ENCODE measurements at places on chromosomes 1 and 21.

DNA sequence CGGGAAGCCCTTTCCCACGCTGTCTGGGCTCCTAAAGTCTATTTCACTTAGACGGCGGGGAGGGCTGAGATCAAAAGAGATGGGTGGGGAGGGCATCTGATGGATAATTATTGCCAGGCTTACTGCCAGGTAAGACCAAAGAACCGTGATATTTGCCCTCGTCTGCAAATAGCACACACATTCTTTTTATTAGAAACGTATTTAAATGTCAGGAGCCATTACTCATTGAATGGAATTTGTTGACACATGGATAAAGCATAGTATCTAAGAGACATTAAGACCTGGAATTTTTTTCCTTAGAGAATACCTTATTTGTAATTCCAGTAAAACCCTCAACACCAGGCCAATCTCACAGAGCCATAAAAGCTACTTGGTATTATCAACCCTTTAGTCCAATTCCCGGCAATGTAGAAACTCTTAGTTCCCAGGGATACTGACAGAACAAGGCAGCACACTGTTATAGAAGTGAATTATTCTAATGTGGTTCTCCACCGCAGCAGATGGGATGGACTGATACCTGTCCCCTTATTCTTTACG is 10.6 kb downstream of the URB1 start:
- peak; percentile 60 for DNase-seq

- DNase-seq = no peak
Measured at GRCh38 chr1:160637821-160638539, 8.9 kb downstream of the SLAMF1 start.

GRCh38 chr1:64687725-64688327 is 57.0 kb upstream of the RAVER2 start:
- no peak for DNase-seq

- DNase-seq = no peak
Measured at GRCh38 chr1:2098839-2099785, 48.9 kb downstream of the PRKCZ start.

- no peak for DNase-seq
Measured at GRCh38 chr1:3384407-3384806, 70.1 kb upstream of the ARHGEF16 start.

DNA sequence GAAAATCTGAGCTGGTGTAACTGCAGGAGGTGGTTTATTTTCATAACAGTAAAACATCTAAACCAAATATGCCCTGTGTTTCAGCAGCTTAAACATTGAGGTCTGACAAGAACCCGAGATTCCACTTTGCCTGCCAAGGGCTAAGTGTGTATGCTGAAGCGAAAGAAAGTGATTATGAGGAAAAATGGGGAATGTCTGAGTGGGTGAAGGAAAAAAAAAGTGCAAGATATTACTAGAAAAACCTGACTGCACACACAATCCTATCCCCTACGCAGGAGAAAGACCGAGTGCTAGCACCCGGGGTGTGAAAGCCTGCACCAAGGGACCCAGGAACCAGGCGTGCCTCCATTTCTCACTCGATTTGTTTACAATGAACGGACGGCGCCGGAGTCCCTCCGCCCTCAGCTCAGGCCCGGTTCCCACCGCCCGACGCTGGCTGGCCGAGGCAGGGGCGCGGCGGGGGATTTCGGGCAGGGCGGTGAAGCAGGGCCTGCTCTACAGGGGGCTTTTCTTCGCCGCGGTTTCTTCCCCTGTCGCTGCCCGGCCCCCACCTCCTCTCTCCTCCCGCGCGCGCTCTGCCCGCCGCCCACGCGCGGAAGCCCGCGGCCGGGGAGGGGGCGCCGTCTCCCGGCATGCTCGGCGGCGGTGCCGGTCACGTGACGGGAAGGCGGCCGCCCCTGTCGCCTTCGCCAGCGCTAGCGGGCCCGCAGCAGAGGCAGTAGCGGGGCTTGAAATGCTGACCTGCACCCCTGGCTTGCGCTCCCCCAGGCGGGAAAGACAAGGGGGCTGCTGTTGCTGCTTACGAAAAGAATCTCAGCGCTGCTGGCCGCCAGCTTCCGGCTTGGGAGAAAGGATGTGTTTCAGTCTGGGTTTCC is 35.9 kb downstream of the ITPKB start:
- DNase-seq = peak; percentile 84

DNA sequence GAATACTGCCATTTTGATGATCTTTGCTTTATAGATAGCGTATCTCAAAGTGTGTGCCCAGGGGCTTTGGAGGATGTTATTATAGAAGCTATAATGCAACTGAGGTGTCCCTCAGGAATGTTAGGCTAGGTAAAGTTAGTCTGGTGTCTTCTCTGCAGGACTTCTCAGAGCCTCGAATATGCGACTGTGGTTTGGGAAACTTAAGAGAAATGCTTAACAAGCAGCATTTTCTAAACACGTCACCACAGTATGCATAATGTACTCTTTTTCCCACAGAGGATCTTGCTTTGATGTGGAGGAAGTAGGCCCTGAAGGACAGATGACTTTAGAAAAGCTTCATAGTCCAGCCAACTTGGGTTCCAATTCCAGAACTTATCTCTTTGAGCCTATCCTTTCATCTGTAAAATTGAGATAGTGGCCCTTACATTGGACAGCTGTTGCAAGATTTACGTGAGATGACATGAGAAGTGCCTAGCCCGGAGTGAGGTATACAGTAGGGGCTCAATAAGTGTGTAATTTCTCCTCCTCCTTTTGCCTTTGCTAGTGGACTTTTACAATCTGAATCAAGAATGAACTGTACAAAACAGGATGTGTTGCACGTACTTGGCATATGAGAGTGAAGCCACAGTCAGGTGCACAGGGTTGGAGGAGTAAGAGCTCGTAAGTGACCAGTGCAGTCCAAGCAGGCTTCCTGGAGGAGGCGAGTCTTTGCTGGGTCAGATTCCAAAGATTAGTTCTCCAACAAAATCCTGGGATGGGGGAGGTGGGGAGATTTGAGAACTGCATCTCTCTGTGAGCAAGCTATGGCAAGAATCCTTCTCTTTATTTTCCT is 29.7 kb upstream of the TRABD2B start:
- DNase-seq = no peak

DNA sequence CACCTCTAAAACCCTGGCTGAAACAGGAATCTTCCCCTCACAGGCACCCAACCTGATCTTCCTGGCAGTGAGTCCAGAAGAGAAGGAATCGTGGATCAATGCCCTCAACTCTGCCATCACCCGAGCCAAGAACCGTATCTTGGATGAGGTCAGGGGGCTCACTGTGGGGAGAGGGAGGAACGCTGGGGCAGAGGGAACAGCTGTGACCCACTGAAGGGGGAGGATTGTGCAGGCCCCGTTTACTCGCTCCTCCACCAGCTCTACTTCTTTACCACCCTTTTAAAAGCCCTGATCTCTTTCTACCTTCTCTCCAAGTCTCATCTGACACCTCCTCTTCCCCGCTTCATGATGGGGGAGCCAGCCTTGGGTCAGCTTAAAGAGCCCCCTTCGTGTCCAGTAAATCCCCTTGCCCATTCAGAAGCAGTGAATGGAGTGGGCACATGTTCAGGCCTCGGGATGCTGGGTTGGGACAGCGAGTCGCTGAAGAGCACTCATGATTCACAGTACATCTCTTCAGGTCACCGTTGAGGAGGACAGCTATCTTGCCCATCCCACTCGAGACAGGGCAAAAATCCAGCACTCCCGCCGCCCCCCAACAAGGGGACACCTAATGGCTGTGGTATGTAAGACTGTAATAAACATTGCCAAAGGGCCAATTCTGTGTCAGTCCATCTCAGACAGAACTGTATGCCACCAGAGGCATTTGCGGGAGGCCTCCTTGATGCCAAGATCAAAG is 7.3 kb downstream of the PLEKHO1 start:
- no peak for DNase-seq

DNA sequence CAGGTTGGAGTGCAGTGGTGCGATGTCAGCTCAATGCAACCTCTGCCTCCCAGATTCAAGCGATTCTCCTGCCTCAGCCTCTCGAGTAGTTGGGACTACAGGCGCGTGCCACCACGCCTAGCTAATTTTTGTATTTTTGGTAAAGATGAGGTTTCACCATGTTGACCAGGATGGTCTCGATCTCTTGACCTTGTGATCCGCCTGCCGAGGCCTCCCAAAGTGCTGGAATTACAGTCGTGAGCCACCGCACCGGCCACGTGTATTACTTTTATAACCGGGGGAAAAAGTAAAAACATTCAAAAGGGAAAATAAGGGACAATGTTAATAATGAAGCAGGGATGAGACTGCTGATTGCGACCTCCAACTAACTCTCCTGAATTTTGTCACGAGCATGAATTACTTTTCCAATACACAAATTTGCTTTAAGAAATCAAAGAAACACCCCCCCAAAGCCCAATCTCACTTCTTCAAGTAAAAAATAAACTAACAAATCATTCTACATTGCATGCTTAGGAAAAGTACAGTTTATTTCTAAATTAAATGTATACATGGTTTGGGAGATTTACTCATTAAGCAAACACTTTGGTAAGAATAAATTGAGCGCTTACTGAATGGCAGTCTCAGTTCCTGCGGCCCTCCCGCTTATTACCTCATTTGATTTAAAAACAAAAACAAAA is 521 bp upstream of the ZBED6 start:
- no peak for DNase-seq

DNA sequence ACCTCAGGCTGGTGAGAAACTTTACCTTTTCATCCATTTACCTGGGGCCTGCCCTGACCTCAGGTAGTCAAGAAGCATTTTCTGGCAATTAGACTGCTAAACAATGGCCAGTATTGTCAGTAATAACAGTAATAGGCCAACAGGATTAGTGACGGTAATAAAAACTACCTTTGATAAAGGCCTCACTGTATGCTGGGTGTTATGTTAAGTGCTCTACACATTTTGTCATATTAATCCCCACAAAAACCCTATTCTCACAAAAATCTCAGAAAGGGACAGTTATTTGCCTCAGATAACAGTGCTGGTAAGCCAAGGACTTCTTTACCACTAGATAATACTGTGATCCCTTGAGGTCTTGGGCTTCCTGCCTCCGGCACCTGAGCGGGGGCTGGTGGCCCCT is 191.4 kb downstream of the FOXD2 start:
- no peak for DNase-seq

DNA sequence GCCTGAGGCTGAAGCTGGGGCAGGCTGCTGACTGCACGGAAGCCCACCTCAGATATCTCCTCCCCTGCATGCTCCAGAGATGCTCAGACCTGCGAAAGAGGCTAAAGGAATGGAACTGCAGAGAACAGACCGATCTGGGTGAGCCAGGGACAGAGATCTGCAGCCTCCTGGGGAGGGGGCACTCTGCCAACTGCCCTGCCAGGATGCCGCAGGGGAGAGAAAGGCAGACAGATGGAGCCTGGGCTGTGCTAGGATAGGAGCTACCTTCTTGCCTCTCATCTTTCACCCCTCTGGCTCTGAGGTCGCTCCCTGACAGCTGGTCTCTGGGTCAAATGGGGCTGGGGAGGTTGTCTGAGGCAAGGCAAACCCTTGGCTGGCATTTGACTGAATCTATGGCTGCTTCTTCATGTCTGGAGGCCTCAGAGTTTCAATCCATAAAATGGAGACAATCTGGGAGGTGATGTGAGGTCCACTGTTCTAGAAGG is 238.2 kb downstream of the GRIK3 start:
- no peak for DNase-seq

GRCh38 chr1:61626816-61627215 is 98.1 kb downstream of the TM2D1 start:
- peak; percentile 42 for DNase-seq

GRCh38 chr1:42456754-42457089 is 379 bp downstream of the PPCS start:
- DNase-seq = peak; percentile 51

DNA sequence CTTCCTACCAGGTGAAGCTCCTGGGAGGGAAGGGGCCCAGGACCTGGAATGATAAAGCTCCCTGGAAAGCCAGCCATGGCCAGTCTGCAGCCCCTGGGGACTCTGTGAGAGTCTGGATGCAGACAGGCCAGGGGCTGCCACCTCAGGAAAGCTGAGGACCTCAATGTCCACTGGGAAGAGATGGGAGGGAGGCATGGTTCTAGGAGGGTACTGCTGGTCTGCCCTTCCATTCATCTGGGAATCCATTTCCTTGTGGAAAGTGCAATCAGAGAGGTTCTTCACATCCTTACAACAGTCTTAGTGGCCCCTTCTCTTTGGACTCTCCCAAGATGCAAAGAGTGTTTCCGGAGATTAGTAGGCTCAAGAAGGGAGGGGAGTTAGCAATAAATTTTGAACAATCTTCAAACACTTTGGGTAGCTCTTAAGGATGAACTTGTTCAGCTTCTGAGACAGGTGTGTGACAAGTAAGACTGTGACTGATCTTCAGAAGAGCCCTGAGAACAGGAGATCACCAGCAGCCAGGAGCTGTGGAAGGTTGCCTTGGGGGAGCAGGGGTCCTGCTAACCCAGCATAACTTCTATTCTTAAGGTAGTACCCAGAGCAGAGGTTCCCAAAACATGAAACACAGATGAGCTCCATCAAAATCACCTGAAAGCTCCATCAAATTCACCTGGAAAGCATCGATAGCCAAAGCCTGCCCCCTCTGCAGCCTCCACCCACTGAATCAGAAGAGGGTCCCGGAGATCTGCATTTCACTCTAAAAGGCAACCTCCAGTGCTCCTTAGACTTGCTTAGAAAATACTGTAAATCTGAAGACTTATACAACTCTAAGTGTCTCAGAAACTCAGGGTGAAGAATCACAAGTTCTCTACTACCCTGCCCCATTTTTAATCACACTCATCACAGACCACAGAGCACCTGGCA is 616 bp upstream of the LAX1 start:
- no peak for DNase-seq

- no peak for DNase-seq
Measured at GRCh38 chr1:150775276-150775675, 9.7 kb upstream of the CTSS start.

- DNase-seq = no peak
Measured at GRCh38 chr1:6495041-6495441, 3.6 kb upstream of the PLEKHG5 start.

DNA sequence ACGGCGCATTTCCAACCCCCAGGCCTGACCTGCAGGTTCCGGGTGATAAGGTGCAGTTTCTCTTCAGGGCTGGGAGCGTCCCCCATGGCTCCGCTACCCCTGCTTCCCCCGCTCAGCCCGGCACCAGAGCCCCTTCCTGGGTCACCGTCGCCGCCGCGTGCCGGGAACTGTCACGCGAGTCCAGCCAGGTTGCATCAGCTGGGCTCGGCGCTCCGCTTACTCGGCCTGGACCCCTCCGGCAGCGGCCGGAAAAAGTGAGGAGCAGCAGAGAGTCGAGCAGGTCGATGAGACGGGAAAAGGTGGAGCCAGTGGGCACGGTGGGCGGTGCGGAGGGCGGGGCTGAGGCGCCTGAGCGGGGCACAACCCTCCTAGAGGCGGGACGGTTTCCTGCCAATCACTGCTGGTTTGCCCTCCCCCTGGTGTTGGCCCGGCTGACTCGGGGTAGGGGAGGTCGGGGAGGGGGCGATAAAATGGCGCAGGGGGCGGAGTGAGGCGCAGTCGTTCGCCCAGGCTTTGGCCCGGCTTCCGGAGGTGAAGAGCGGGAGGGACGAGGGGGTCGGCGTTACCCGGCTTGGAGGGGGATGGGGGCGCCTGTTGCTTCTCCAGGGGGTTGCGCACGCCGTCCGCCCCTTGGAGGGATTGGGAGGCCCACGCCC is at the start of the genes S100PBP and YARS1:
TSS of gene S100PBP (plus strand) at position 495 of the 656 bp plus-strand sequence. CDS start 8,447 bp downstream, outside the sequence.
TSS of gene YARS1 (minus strand) at position 200 of the 656 bp plus-strand sequence. CDS start at position 86, 114 bp downstream.
- peak; percentile 100 for DNase-seq

Data from adipocyte (in vitro differentiated cells).